ENCODE measurements at places on chromosomes 4 and X.

DNA sequence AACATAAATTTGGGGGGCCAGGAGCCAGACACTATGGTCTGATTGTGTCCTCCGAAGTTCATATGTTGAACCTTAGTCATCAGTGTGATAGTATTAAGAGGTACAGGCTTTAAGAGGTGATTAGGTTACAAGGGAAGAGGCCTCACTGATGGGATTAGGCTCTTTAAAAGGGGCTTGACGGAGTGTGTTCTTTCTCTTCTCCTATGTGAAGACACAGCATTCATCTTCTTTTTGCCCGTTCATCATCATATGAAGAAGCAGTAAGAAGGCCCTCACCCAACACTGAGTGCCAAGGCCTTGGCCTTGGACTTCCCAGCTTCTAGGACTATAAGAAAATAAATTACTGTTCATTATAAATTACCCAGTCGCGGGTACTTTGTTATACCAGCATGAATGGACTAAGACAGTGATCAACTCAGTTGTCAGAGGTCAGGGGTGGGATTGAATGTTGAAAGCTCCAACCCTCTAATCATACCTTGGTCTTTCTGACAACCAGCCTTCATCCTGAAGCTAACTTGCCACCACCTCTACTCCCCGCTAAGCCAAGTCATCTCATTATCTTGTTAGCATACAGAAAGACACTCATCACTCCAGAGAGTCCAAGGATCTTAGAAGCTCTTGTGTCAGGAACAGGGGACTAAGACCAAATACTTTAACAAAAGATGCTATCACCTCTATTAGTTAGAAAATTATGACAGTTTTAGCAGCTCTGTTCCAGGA is 543.4 kb upstream of the DIPK2B start:
- DNase-seq: no peak

DNA sequence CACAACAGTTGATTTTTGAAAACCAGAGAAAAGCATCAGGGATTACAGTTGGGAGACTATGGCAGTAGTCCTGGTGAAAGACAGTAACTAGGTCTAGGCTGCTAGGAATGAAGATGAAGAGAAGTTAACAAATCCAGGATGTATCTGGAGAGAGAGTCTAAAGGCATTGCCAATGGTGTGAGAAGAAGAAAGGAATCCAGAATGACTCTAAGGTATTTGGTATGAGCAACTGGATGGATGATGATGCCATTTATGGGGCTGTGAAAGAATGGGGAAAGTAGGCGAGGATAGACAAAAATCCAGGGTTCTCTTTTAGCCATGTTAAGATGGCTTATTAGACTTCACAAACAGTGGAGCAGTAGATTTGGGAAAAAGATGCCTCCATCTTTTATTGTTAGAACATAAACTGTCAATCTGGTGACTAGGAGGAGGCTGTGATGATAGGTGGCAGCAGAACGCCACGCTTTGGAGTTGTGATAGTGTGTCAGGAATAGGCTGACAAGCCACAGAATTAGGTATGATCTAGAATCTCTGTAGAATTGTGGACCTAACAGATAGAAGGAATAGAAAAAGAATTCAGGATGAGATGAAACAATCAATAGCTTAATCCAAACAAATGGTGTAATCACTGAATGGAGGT is 27.3 kb upstream of the JADE1 start:
- DNase-seq: peak; percentile 43

DNA sequence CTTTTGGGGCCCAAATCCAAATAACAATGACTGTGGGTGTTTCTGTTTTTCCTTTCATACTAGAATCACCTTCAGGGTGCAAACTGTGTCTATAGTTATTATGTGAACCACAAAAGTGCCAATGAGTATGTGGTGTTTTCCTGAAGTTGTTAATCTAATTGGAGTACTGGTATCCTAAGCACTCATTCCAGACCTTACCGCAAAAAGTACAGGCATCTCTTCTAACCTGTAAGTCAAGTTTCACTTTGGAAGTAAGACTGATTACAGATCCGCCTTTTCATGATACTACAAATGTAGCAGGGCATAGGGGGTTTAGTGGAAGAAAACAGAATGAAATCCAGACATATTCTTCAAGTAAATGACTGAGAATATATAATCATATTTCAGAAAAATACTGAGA is 16.1 kb downstream of the COQ2 start:
- DNase-seq: no peak

- DNase-seq: no peak
Observed at GRCh38 chrX:883588-883987, 253.0 kb downstream of the SHOX start.

DNA sequence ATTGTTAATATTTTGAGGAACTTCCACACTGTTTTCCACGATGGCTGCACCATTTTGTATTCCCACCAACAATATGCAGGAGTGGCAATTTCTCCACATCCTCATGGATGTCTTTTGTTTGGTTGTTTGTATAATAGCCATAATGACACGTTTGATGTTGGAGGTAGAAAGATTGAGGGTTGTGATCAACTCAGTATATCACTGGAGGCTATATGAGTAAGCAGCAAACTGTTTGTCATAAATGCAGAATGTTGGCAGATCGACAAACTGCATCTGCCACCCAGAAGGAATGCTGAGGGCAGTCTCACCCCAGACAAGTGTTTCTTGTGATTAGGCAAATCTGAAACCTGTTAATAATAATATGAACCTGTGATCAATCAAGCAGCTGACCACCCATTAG is 243.9 kb upstream of the WDFY3 start:
- DNase-seq: no peak

DNA sequence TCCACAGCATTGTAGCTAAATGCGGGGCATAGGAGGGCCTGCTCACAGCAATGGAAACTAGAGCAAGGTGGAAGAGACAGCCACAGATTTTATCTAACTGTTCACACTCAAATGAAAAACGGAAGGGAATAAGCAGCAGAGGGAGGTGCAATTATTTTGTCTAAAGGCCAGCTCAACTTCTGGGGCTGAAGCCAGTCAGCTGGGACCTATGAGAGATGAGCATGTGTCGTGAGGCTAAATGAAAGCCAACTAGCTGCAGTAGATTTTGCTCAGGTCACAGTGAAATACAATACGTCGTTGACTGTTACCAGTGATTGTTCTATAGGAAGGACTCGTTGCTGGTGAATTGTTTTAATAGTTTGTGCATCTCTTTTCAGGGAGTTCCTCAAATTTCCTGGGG is 26.4 kb upstream of the FGFBP2 start:
- no peak for DNase-seq

GRCh38 chr4:27407616-27408015 is 547.0 kb downstream of the STIM2 start:
- no peak for DNase-seq

Data from OCI-LY7 (cell line).